ENCODE measurements at places on chromosomes 7 and 10. TPM values are rescaled to one million over a fixed set of nuclear protein-coding genes. Genes with fewer than 3 reads are reported as not detected.

R3HCC1L gene
- total RNA-seq = 12.9 TPM

SLF2 gene
- 19.7 TPM for total RNA-seq

TMEM213 gene
- not detected for total RNA-seq

HOXA6 gene
- 10.5 TPM for total RNA-seq

VIPR2 gene
- total RNA-seq = not detected

ACTL6B gene
- total RNA-seq = not detected

NCF1 gene
- total RNA-seq = 2.3 TPM

OR13A1 gene
- total RNA-seq = not detected

TRPV5 gene
- total RNA-seq = not detected

FAM25G gene
- total RNA-seq = 3.2 TPM

UNC5B gene
- total RNA-seq = 27.5 TPM

C10orf90 gene
- total RNA-seq = not detected

KCNH2 gene
- 4.1 TPM for total RNA-seq

ERVW-1 gene
- not detected for total RNA-seq

IRF5 gene
- total RNA-seq = 19.9 TPM

NPC1L1 gene
- total RNA-seq = 1.5 TPM

NUTM2E gene
- 1.3 TPM for total RNA-seq

PNLIPRP2 gene
- total RNA-seq = not detected

SHLD2 gene
- 26.4 TPM for total RNA-seq

PIK3AP1 gene
- 8.9 TPM for total RNA-seq

Data from kidney epithelial cell (primary cell).